ENCODE measurements at places on chromosomes 12 and 14.

DNA sequence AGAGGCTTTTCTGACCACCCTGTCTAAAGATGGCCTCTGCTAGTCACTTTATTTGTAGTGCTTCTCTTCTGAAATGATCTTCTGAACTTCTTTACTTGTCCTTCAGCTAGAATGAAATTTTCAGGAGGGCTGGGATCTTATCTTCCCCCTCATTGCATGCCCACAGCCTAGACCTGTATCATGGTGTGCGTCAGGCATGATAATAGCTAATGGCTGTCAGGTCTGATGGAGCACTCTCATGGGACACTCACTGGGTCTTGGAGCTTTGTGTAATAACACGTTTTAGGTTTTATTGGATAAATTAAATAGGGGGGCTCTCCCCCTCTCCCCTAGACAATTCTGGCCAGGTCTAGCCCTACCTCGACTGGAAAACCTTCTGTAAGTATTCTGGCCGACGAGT lies 97.1 kb upstream of the NRXN3 start:
- DNase-seq, result no peak

GRCh38 chr14:43900173-43900655 lies 606.9 kb downstream of the FSCB start:
- DNase-seq, result no peak

DNA sequence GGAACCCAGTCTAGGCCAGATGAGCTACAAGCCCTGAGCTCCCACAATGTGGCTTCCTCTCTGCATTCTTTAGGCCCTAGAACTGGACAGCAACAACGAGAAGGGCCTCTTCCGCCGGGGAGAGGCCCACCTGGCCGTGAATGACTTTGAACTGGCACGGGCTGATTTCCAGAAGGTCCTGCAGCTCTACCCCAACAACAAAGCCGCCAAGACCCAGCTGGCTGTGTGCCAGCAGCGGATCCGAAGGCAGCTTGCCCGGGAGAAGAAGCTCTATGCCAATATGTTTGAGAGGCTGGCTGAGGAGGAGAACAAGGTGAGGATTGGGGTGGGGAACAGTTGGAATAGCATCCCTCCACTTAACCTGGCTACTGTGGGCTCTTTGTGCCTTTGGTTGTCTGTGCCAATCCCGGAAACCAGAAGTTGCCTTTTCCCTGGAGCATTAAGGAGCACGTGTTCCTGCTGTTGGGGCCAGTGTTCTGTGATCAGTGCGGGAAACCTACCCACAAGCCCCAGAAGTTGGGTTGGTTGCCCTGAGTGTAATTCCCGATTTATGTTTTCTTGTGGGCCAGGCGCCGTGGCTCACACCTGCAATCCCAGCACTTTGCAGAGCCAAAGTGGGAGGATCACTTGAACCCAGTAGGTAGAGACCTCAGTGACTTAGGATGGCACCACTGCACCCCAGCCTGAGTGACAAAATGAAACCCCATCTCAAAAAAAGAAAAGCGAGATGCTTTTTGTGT lies 6.4 kb downstream of the FKBP4 start:
- DNase-seq, result no peak

DNA sequence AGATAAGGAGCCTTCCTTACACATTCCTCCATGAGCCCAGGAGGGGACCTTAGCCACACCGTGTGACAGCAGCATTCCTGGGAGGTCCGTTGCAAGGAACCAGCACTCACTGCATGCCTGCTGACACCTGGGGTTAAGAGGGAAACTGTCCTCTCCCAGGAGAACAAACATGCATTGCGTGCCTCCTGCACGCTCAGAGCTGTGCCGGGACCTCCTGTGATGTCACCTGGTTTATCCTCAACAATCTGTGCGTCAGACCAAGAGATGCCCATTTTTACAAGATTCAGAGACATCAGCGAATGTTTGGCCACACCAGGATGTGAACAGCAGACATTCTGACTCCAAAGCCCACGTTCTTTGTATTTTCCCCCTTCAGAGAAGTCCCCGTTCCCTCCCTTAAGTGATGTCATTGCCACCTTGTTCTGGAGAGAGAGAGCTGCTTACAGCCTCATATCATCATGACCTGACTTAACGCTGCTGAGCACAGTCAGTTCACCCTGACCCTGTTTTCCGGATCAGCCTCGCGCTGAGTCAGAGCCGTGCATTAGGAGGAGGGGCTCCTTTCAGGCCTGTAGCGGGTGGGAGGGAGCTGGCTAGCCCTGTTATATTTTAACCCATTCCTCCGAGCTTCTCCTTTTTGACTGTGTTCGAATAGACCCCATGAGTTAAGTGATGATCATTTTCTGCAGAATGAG lies 36.2 kb downstream of the TMEM120B start:
- no peak for DNase-seq

- no peak for DNase-seq
These were observed 428.3 kb upstream of the NOVA1 start for GRCh38 chr14:27026097-27026496.

DNA sequence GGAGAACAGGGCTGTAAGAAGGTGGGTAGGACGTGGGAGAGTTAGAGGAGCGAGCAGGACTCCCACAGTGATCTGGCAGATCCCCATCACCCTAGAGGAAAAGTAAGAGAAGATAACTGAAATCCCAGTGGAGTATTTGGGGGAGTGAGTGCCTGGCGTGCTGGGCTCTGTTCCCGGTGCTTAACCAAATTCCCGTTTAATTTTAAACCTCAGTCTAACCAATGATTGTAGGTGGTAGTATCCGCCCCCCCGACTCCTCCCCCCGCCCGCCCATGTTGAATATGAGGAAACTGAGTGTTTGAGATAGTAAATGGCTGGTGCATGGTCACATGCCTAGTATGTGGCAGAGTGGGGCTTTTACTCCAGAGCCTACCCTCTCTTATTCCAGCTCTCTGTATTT lies 1.2 kb downstream of the TARBP2 start:
- DNase-seq, result no peak

DNA sequence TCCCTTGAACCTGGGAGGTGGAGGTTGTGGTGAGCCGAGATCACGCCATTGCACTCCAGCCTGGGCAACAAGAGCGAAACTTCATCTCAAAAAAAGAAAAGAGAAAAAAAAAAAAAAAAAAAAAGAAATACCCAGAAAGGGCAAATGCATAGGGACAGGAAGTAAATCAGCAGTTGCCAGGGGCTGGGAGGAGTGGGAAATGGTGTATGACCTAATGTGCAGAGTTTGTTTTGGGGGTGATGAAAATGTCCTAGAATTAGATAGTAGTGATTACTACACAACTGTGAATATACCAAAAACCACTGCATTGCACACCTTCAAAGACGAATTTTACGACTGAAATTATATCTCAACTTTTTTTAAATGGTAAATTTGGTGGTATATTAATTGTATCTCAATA lies 20.4 kb downstream of the DUSP16 start:
- no peak for DNase-seq

- no peak for DNase-seq
These were observed at the start of gene PLEKHG3 for GRCh38 chr14:64704143-64704742. PLEKHG3 (plus strand) TSS chr14:64704424; CDS start chr14:64727632, 23,208 bp downstream.

DNA sequence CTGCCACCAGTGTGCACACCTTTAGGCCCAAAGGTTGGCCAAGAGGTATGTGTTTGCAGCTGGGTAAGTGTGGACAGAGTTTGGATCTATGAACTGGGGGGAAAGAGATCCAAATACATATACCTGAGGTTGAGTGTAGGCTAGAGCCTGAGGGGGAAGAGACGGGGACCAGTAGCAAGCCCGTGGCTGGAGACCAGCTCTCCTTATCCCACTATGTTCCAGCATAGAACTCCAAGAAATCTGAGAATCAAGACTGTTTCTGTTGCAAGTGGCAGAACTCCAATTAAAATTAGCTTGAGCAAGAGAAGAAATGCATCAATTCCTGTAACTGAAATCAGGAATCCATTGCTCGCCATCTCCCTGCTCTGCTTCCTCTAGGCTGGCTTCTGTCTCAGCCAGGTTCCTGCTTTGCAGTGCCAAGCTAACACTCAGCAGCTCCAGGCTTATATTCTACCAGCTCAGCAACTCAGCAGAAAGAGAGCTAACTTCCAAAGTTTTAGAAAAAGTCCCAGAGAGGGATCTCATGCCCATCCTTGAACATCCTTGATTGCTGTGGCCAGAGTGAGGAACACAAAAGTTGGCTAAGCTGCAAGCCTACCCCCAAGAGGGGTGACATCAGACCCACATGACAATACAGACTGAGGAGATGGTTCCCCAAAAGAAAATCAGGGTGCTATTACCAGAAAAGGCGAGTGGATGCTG lies 1.5 kb upstream of the PCK2 start:
- no peak for DNase-seq

- DNase-seq, result no peak
These were observed 2.8 kb downstream of the KRT83 start for GRCh38 chr12:52318241-52318990.

DNA sequence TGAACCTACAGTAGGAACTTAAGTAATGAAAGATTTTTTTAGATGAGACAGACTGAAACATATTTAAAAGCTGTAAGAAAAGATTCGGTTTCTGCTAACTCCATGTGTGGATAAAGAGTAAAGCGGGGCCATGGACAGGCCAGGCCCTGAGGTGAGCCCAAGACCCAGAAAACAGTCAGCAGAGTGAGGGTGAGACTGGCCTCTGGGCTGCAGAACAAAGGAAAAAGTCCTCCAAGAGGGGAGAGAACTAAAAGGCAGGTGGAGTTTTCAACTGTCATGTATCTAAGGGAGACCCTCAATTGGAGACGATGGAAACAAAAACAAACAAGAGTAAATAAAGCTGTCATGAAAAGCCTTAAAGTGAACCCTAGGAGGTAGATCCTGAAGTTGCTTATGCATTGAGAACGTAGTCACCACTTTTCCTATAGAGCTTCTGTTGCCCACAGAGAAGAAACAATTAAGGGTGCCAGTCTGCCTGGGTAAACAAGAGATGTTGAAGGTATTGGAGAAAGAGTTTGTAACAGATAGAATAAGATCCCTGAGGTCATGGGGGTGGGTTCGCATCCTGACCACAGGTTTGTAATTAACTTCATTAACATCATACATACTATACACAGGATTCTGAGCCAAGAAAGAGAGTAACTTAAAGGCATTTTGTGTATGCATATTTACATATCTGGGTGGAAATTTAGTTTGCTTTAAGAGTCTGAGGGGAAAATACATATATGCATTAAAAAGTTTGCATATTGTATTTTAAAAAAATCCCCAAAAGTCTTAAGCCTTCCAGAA lies 268.7 kb upstream of the PDE3A start:
- DNase-seq, result no peak

DNA sequence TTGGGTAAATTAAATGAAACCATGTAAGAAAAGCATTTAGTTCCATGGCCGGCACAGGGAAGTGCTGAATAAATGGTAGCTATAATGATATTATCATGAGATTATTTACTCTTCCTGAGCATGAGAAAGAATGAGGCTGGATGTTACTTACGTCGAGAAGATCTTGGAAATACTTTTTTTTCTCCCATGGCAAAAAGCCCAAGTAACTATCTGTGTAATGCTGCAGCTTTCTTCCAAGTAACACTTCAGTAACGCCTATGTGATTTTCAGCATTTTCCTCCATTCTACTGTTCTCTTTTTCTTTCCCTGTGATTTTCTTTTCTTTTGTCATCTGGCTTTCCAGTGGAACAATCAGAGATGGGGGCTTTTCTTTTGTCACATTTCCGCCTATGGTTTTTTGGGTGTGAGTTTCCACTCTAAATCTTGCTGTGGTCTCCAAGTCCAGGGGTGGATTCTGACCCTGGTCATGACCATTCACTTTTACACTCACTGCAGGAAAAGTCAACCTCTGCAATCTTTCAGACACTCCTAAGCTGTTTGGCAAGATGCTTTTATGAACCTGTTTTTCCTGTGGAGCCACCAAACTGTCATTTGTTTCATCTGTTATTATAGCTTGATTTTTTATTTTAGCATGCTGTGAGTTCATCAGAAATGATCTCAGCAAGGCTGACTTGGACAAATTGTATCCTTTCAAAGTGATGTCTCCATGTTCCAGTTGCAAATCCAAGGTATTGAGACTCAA lies 25.0 kb upstream of the SYCP3 start:
- DNase-seq, result no peak

Measured in vagina (tissue), 2 donors.